ENCODE measurements at places on chromosomes 7 and 10.

GRCh38 chr7:6232116-6232515, 40.3 kb downstream of the CYTH3 start:
- peak overlapping the region; percentile 2 for H3K4me3 ChIP-seq
- H3K27ac ChIP-seq = no peak overlapping the region
- peaks cover 21% of the 10 kb centered on the region for H3K27me3 ChIP-seq
- no peak for DNase-seq
- no peaks in the 10 kb centered on the region for H3K36me3 ChIP-seq
- peaks cover 29% of the 10 kb centered on the region for H3K4me1 ChIP-seq

- H3K27me3 ChIP-seq = peaks cover 39% of the 10 kb centered on the region
- no peak for DNase-seq
- H3K27ac ChIP-seq = no peak overlapping the region
- peaks cover 10% of the 10 kb centered on the region for H3K4me1 ChIP-seq
- no peaks in the 10 kb centered on the region for H3K36me3 ChIP-seq
- H3K4me3 ChIP-seq = no peak overlapping the region
These were observed 5.1 kb downstream of the HABP2 start for GRCh38 chr10:113557903-113558321.

GRCh38 chr7:45573204-45573603, 964 bp upstream of the ADCY1 start:
- peak overlapping the region; percentile 12 for H3K4me3 ChIP-seq
- no peaks in the 10 kb centered on the region for H3K4me1 ChIP-seq
- H3K36me3 ChIP-seq = no peaks in the 10 kb centered on the region
- DNase-seq = no peak
- H3K27me3 ChIP-seq = peaks cover 44% of the 10 kb centered on the region

DNA sequence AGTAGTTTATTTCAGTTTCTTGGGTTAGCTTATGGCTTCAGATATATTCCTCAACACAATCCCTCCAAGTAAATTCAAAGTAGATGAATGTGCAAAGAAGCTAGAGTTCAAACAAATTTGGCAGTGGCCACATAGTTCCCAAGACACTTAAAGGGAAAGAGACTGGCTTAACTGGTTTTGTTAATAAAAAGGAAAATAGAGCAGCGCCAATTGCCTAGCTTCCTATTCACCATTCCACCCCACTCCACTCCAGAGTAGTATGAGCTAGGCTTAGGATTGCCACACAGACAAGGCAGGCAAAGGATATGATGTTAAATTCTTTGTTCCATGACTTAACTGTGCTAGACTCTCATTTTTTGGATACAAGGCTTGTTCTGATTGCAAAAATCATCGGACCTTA, 2.0 kb downstream of the XRCC2 start:
- H3K4me1 ChIP-seq = peaks cover 15% of the 10 kb centered on the region
- DNase-seq = no peak
- no peaks in the 10 kb centered on the region for H3K27me3 ChIP-seq
- H3K36me3 ChIP-seq = peaks cover 8% of the 10 kb centered on the region
- no peak overlapping the region for H3K27ac ChIP-seq
- H3K4me3 ChIP-seq = peak overlapping the region; percentile 4

GRCh38 chr7:17882685-17883084, 57.6 kb downstream of the SNX13 start:
- H3K4me1 ChIP-seq = no peaks in the 10 kb centered on the region
- DNase-seq = no peak
- H3K27ac ChIP-seq = no peak overlapping the region

DNA sequence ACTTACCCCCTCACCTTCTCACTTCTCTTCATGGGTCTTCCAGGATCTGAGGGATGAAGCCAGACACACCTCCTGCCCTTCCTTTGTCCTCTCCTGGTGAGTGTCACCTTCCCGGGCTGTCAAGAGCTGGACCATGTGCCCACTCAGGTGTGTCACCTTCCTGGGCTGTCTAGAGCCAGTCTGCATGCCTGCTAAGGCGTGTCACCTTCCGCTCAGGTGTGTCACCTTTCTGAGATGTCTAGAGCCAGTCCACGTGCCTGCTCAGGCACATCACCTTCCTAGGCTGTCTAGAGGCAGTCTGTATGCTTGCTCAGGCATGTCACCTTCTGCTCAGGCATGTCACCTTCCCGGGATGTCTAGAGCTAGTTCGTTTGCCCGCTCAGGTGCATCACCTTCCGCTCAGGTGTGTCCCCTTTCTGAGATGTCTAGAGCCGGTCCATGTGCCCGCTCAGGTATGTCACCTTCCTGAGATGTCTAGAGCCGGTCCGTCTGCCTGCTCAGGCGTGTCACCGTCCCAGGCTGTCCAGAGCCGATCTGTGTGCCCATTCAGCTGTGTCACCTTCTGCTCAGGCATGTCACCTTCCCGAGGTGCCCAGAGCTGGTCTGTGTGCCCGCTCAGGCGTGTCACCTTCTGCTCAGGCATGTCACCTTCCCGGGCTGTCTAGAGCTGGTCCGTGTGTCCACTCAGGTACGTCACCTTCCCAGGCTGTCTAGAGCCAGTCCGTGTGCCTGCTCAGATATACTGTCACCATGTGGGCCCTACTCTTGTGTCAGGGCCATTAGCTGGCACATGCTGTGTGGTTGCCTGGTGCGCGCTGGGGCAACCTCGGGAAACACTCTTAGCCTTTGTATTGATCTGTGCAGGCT, 245.3 kb downstream of the EBF3 start:
- H3K27me3 ChIP-seq = no peaks in the 10 kb centered on the region
- H3K27ac ChIP-seq = no peak overlapping the region
- no peaks in the 10 kb centered on the region for H3K4me1 ChIP-seq
- H3K36me3 ChIP-seq = no peaks in the 10 kb centered on the region

DNA sequence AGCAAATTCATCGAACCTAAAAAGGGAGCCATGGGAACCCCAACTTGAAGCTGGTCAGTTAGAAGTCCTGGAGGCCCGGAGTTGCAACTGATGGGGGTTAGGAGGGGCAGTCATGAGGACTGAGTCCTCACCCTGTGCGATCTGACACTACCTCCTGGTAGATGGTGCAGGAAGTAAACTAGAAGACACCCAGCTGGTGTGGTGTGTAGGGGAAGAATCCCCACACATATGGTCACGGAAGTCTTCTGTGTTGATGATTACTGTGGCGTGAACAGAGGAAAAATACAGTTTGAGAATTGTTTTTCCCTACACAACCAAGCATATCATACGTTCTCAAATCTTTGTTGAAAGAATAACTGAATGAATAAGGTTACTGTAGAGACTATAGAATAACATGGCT, 164.6 kb upstream of the KCTD7 start:
- DNase-seq = no peak
- H3K27me3 ChIP-seq = no peaks in the 10 kb centered on the region
- H3K27ac ChIP-seq = no peak overlapping the region

DNA sequence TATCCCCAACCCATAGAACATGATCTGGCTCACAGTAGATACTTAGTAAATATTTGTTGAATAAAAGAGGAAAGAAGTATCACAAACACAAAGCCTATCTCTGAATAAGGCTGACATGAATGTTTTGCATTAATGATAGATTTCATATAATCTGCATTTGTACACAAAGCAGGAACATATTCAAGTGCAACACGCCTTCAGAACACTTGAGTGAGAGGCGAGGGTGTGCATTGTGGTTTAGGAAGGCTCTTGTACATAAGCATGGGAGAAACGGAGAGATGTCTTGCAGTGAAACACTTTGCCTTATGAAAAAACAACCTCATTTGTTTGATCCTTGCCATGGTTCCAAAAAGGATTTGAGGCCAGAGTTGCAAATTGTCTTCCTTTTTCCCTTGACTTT, 14.1 kb upstream of the SFMBT2 start:
- no peak for DNase-seq
- H3K27ac ChIP-seq = no peak overlapping the region

DNA sequence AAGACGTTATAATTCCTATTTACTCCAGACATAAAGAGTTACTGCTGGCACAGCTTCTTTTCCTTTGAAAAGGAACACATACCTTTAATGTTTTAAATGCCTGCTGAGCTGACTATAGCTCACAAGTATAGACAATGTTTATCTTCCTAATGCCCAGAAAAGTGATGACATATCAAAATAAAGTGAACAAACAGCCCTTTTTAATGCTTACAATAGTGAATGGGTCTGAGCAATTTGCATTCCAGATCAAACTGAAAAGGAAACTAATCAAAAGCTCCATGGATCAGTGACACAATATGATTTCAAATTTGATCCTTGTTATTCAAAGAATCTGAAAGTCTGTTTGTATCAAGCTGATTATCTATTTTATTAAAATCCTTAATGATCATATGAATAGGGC, 233.6 kb upstream of the SEMA3E start:
- H3K27ac ChIP-seq = no peak overlapping the region
- H3K4me1 ChIP-seq = no peaks in the 10 kb centered on the region
- no peak for DNase-seq
- H3K36me3 ChIP-seq = no peaks in the 10 kb centered on the region
- H3K27me3 ChIP-seq = no peaks in the 10 kb centered on the region

- no peaks in the 10 kb centered on the region for H3K36me3 ChIP-seq
- peak; percentile 76 for DNase-seq
- H3K4me3 ChIP-seq = peak overlapping the region; percentile 28
- peaks cover 16% of the 10 kb centered on the region for H3K27me3 ChIP-seq
- peak overlapping the region; percentile 66 for H3K27ac ChIP-seq
These were observed 44.8 kb upstream of the DMBT1 start for GRCh38 chr10:122515588-122516231.

DNA sequence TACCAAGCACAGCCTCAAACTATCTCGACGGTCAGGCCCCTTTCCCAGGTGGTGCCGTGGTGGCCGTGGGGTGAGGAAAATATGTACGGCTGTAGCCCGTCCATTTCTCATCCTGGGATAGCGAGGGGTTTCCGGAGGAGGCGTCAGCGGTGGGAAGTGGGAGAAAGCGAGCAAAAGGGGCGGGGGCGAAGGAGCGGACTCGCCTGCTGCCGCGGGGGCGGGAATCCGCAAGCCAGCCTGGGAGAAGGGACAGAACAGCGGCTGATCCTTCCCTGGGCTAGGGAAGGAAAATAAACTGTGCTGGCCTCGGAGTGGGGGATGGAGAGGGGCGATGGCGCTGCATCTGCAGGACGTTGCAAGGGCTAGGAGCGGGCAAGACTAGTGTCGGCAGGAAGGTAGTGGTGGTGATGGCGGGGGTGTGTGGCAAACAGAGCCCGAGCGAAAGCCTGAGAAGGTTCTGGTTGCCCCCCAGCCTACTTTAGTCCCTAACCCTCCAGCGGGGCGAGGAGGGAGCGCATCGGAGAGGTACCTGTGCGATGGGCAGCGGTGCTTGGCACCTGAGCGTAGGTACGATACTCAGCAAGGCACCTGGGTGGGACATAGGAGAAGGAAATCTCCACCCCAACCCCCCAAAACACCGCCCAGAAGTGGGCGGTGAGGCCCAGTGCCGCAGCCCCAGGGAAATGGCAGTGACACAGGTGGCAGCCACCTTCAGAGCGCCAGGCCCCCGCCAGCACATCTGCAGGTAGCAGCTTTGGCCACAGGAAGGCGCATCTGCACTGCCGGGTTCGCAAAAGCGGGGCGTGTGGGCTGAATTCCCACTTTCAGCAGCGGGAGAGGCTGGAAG, 49.9 kb upstream of the STEAP1B start:
- H3K4me1 ChIP-seq = peaks cover 13% of the 10 kb centered on the region
- peak; percentile 56 for DNase-seq
- peaks cover 79% of the 10 kb centered on the region for H3K27me3 ChIP-seq
- H3K4me3 ChIP-seq = peak overlapping the region; percentile 75
- no peaks in the 10 kb centered on the region for H3K36me3 ChIP-seq
- peak overlapping the region; percentile 63 for H3K27ac ChIP-seq

Measured in activated naive CD8-positive, alpha-beta T cell treated with anti-CD3 and anti-CD28 coated beads, Interleukin-2, amount 10 ng/mL, durations not matched to agents 7 days and 5 days (primary cell).